Posterior vena cava (tissue), 2 donors: ENCODE measurements at places on chromosomes 6 and 20. TPM values are rescaled to one million over a fixed set of nuclear protein-coding genes. Genes with fewer than 3 reads are reported as not detected.

DCDC2 gene
- not detected for total RNA-seq

C6orf132 gene
- 2.3 TPM for total RNA-seq

NKX2-2 gene
- 0.23 TPM for total RNA-seq

CEP57L1 gene
- total RNA-seq: 14.4 TPM

SEL1L2 gene
- 6.0 TPM for total RNA-seq

MACROD2 gene
- 25.5 TPM for total RNA-seq

DOK5 gene
- 4.4 TPM for total RNA-seq

CUL7 gene
- 9.9 TPM for total RNA-seq

DACT2 gene
- 0.24 TPM for total RNA-seq

SSTR4 gene
- not detected for total RNA-seq

SLC22A2 gene
- 0.43 TPM for total RNA-seq

PDE7B gene
- 5.9 TPM for total RNA-seq

CCM2L gene
- 9.7 TPM for total RNA-seq

BMP6 gene
- total RNA-seq: 2.0 TPM

GRCh38 chr20:41087325-41087685, 50.0 kb upstream of the PLCG1 start:
- DNase-seq: no peak

GRCh38 chr6:53014063-53014462, 19.0 kb upstream of the GSTA4 start:
- DNase-seq: no peak

DNA sequence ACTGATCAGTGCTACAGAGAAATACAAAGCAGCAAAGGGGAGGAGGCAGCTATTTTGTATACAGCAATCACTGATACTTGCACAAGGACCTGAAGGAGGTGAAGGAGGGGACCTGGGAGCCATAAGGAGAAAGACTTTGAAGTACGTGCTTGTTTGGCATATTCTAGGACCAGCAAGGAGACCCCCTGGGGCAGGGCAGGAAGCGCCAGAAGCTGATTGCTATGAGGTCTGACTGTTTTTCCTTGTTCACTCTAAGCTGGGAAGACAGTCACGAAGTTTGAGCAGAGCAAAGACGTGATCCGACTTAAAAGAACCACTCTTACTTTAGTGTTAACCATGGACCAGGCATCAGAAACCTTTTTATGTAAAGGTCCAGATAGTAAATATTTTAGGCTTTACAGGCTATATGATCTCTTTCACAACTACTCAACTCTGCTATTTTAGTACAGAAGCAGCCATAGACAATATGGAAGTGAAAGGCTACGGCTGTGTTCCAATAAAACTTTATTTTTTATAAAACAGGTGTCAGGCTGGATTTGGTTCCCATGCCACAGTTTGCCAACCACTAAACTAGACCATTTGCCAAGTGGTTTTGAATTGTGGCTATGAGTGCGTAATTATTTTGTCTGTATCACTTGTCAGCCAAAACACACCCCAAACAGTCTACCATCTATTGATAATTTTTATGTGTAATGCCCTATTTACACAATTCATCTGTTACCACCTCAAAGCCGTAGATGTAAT, 217.9 kb downstream of the PRL start:
- DNase-seq: no peak

- peak; percentile 90 for DNase-seq
These were observed 60.0 kb upstream of the BTN3A2 start for GRCh38 chr6:26304797-26305640.

DNA sequence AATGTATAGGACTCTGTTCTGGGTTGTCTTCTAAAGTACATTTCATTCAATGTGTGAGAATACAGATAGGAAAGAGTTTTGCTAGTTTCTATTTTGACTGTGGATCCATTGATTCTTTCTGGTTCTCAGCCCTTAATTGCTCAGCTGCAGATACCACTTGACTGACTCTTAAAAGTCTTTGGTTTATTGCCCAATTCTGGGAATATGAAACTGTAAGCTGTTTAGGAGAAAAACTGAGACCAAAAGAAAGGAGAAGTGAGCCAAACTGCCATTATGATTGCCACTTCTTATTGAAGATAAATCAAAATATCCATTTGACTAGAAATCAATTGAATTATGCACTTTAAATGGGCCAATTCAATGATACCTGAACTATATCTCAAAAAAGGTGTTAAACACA, 211.4 kb downstream of the ESR1 start:
- DNase-seq: no peak

DNA sequence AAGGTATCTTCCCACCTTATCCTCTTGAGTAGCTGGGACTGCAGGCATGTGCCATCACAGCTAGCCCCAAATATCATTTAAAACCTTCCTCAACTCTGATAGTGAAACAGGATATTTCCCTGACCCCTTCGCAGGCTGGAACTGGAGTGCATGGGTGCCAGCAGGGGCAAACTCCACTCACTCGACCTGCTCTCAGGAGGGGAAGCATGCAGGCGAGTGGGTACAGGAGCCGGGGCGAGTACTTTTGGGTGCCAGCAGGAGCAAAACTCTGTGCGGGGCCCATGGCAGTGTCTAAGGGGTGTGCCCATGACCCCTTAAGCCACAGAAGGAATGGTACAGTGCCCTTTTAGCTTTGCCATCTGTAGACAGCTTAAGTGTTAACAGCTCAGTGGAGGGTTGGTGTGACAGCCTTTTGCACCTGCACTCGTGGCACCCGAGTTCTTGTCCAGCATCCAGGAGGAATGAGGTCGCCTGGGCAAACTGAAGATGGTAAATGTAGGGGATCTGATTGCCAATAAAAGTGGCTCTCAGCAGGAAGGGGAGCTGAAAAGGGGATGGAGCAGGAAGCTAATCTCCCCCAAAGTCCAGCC, 155.1 kb downstream of the CDK19 start:
- no peak for DNase-seq

DNA sequence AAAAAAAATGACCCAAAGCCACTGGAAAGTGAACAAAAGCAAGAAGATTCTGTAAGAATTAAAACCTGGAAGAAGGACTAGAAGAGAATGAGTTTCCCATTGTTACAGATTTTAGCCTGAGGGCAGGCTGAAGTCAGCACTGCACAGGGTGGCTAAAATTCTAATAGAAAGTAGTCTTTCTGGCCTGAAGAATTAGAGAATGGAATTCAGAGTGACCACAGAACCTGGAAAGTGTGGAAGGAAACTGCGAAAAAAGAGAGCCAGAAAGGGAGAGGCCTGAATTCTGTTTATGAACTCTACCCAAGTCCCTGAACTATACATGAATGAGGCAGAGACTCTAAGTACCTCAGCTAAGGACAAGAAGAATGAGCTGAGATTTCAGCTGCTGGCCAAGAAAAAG, 38.9 kb upstream of the FILIP1 start:
- no peak for DNase-seq

DNA sequence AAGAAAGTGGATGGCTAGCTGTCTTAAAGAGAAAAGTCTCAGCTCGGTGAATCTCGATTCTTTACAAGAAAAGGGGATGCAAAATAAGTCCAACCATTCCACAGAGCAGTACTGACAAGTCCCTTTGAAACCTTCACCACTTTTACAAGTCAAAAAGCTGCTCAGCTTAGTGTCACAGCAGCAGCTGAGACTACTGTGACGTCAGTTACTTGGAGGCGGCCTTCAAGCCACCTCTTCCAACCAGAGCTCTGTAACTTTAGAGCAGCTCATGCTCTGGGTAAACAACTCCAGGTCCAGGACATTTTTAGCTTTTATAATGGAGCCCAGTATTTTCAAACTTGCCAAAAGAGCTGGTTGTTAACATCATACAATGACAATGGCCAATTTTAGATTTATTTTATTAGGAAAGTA, at the start of gene KIAA0408:
Gene KIAA0408, minus strand, starts transcription at position 159 of the 411 bp plus-strand sequence. CDS start 5,408 bp downstream, outside the sequence.
- DNase-seq: peak; percentile 83

DNA sequence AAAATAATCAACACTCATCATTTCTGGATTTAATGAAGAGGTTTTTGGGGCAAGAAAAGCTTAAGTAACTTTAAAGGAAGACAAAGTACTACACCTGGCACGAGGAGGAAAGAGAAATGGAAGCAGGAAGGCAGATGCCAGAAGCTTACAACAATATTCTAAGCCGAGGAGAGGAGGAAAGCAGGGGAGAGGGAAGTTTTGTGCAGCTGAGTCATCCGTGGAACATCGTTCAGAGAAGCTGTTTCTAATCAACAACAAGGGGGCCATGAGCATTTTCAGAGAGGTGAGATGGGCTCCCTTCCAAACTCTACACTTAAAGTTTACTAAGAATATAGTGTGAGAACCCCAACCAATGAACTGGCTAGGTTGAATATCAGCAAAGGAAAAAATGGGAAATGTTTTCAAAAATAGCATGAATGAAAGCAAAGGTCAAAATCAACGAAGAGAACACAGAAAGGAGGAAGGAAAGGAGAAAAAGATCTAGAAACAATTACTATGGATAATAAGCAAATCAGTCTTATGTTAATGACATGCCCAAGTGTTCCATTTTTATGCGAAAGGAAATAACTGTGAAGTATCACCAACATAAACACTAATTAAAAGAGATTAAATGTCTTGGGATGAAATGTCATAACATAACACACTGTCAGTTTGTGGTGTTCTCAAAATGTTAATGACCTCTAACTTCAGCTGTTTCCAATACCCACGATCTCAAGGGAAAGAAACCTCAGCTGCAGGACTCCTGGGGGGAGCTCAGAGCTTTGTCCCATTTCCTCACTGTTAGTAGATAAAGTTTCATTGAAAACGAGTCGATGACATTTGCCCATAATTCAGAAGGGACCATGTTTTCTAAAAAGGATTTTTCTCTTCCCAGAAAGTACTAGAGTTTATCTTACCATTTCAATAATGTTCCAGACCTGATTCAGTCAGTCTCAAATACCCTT, 203.4 kb upstream of the STXBP5 start:
- no peak for DNase-seq

DNA sequence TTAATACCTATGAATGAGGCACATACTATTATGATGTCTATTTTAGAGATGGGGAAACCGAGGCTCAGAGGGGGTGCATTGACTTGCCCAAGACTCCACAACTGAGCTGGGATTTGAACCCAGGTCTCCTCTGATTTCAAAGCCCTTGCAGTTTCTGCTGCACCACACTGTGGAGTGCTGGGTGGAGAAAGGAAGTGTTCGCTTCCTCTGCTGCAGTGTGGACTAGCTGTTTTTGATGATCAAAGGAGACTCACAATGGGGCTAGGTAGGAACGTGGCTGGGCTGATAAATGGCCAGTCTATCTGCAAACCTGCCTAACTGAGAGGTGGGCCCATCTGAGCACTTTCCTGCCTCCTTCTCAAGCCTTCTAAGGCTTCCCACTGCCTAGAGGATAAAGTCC, 87.2 kb downstream of the CD40 start:
- no peak for DNase-seq

DNA sequence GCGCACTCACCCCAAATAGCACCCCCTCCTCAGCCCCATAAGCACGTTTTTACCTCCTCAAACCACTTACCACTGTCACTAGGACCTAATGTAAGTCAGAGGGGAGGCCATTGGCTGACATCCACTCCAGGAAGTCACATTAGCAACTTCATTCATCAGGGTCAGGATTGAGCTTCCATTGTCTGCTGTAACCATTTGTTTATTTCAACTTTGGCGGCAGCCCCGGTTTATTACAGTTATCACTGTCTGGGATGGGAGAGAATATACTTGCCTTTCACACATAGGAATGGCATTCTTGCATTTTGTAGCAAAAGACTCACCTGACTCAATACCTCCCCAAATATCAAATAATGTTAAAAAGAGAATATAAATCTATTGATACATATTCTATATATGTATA, 38.3 kb downstream of the MAFB start:
- DNase-seq: no peak

- DNase-seq: no peak
These were observed 21.2 kb downstream of the SYNDIG1 start for GRCh38 chr20:24490598-24490997.

DNA sequence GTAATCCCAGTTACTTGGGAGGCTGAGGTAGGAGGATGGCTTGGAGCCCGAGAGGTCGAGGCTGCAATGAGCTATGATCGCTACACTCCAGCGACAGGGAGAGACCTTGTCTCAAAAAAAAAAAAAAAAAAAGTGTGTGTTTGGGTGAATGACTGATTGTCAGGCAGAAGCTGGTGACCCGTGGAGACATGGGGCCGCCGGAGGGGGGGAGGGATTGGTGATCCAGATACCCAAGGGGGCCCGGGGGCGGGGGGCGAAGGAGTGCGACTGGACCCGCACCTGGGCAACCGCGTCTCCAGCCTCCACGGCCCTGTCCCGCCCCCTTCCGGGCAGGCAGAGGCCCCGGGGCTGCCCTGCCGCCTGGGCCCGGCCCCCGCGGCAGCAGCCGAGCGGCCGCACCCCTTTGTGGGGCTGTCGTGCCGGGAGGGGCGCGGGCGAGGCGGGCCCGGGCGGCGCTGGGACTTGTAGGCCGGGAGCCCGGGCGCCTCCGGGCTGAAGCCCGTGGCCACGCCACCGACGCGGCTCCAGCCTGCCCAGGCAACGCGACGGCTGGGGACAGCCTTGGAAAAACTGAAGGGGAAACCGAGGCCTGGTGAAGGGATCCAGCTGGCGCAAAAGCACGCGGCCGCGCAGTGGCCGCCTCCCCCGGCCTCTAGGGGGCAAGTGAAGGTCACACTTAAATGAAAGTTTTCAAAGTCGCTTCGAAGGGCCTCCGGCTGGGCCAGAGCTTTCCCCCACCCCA, 2.1 kb upstream of the RBM38 start:
- peak; percentile 93 for DNase-seq

DNA sequence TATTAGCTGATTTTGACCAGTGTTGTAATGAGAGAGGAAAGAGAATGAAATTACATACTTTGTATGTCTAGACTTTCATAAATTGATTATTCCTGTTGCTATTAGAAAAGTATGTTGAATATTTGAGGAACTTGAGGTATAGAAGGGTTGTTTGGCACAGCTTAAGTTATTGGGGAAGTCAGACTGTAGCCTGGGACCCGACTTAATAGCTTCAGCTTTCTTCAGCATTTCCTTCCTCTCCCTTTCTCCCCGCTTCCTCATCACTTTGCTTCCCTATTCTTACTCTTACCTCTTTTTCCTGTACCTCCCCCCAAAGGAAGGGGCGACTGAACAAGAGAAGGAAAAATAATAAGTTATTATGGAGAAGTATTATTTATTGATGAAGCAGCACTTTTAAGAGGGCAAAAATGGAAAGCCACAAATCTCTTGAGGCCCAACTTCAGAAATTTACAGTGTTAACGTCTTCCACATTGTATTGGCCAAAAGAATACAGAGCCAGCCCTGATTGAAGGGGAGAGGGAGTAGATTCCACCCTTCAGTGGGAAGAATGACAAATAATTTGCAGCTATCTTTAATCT, 7.4 kb downstream of the SENP6 start:
- DNase-seq: no peak

- DNase-seq: peak; percentile 87
These were observed 5.6 kb downstream of the BAG2 start for GRCh38 chr6:57177545-57178265.

GRCh38 chr6:160131636-160132296, 10.2 kb downstream of the SLC22A1 start:
- DNase-seq: no peak
